ENCODE measurements at places on chromosomes 13 and 19. TPM values are rescaled to one million over a fixed set of nuclear protein-coding genes. Genes with fewer than 3 reads are reported as not detected.
A peak's percentile ranks its signal among the peaks of the same experiment; 100 is the strongest.

LRRC63 gene
- 0.59 TPM for total RNA-seq

GIPC3 gene
- total RNA-seq = 0.09 TPM

DNA sequence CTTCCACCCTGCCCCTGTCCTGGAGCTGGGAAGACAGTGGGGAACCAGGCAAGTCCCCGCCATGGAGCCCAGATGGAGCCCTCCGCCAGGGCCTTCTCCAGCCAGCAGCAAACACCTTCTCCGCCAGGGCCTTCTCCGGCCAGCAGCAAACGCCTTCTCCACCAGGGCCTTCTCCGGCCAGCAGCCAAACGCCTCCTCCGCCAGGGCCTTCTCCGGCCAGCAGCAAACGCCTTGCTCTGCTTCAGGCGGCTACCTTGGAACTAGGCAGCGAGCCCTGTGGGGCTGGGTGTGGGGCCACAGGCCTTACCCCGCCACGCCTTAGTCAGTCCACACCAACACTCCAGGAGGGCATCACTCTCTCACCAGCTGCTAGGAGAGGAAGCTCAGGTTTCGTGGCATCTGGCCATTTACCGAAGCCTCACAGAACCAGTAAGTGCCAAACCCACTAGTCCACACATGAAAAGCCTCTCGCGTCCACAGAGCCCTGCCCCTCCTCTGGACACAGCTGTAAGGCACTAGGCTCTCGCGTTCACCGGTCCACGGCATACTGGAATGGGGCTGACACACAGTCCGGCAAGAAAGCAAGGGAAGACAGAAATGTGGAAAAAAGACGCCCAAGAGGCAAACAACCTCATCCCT lies 41.0 kb downstream of the MLLT1 start:
- no peak for DNase-seq

F10 gene
- not detected for total RNA-seq

DNA sequence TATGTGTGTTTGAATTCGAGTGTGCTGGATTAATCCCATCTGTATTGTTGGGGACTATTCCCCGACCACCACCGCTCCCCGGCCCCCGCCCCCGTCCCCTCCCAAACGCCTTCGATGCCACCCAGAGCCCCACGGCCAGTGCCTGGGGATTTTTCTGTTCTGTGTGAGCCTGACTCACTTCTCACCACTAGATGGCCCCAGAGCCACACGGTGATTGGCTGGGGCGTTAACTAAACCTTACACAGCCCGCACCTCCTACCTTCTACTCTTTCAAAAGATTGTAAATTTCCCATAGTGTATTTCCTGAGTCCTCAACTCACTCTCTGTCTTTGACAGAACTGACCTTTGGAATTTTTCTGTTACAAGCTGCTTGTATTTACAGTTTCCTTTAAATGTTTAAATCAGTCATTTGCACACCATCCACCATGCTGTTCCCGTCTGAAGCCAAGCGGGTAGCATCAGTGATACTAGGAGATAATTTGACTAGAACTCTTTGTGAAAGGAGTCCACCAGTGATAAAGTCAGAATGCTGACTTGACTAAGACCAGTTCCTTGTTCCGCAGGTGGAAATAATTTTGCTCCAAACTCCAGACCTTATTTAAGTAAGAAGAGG lies 61.4 kb downstream of the RFX2 start:
- peak; percentile 87 for DNase-seq

DNA sequence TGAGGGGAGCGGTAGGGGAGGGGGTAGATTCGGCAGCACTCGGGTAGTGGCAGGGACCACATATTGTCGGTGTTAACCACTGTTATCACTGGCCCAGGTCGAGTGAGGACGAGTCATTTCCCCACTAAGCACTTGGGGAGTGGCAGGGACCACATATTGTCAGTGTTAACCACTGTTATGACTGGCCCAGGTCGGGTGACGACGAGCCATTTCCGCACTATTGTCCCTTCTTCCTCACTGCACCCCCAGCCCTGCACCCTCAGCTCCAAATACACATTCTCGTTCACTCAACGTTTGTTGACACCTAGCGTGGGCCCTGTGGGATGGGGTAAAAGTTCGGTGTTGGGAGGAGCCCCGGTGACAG lies 467 bp upstream of the CLN5 start:
- DNase-seq = peak; percentile 92

ZNF99 gene
- not detected for total RNA-seq

- DNase-seq = no peak
These were observed 1.2 kb upstream of the F10 start for GRCh38 chr13:113121183-113121927.

DNA sequence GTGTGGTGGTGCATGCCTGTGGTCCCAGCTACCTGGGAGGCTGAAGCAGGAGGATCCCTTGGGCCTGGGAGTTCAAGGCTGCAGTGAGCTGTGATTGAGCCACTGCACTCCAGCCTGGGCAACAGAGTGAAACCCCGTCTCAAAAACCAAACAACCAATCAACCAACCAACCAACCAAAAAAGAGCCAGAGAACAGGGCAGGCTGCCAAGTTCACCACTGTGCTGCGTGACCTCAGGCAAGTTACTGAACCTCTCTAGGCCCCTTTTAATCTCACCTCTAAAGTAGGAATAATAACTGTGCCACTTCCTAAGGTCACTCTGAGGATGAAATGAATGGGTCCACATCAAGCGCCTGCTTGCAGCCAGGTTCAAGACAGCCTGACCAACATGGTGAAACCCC lies 16.9 kb downstream of the TJP3 start:
- DNase-seq = no peak
